ENCODE measurements at places on chromosomes 2 and 18.

- DNase-seq: no peak
These were observed 103.0 kb downstream of the ZAP70 start for GRCh38 chr2:97816411-97816810.

- DNase-seq: peak; percentile 41
These were observed 480 bp downstream of the DSEL start for GRCh38 chr18:67515942-67516538.

- no peak for DNase-seq
These were observed 341.5 kb upstream of the ATP5MC3 start for GRCh38 chr2:175523001-175523400.

DNA sequence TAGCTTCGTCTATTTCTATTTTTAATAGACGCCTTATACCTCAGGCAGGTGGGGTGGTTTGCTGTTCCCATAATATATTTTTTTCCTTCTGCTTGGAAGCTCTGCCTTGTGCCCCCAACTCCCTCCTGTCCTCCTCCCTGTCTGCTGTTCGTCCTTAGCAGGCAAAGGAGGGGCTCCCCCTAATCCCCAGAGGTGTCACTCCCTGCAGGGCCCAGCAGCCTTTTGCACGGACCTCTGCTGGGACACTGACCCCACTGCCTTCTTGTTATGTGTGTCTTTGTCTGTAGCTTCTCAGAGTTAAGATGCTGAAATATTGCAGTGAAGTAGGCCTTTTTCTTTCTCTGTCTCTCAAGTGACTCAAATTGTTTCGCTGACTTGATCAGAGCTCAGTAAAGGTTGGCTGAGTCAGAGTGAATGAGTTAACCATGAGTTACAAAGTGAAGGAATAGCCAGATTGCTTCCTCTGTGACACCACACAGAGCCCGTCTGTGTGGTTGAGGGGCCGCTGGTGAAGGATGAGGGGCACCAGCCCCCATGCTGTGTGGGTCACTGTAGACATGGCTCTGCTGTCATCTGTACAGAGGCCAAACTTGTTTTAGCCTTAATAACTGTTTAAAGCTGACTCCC, 47.7 kb downstream of the PRKCE start:
- DNase-seq: no peak

GRCh38 chr18:73784853-73785252, 362.8 kb downstream of the FBXO15 start:
- DNase-seq: no peak

DNA sequence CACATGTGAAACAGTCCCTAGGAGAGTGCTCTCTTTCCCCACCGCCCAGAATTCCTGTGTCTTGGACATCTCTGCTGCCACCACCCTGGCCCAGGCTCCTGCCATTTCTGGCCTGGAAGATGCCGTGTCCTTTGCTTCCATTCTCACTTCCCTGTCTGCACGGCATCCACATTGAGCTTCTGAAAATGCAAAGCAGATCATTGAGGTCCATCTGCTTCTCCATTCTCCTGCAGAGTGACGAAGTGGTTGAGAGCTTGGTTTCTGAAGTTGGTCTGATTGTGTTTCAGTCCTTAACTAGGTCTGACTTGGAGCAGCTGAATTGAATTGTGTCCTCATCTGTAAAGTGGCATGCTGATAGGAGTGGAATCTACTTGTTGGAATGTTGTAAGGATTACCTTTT, 98.7 kb upstream of the MGAT5 start:
- no peak for DNase-seq

DNA sequence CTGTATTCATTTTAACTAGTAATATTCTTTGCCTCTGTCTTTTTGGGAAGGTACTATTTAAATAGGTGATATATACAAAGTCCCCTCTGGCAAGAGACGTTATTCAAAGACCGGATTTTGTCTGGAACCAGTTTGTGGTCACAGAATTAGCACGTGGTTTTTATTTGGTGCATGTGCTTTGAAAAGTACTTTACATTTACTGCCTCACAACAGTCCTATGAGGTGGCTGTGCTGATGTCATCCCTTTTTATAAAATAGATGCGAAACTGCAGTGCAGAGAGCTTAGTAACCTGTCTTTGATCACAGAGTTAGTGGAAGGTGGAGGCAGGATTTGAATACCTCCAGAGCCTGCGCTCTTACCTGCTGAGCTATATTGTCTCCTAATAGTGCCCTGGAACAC, 4.0 kb downstream of the LPIN1 start:
- peak; percentile 38 for DNase-seq

DNA sequence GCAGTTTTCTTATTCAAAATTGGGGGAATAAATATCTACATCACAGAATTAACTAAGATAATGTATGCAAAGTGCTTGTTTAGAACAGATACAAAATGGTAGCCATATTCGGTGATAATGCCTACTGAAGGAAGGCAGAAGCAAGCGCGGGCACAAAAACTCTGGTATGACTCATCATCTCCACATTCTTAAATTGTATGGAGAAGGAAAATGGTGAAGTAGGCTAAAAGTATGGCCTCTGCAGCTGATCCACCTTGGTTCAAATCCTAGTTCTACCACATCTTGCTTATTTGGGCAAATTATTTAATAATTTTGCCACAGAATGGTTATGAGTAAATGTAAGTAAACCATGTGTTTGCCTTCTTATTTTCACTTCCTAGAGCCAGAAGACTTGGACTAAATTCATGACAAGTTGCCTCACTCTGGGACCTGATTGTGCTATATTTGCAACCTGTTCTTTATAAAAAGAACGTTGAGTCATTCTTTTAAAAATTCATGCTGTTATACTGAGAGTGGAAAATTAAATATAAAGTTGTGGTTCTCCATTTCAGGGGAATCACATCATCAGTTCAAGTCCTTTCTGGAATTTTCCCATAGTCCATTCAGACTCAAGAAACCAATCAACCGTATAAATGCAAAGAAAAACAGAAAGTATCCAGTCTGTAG, 9.0 kb upstream of the CDK15 start:
- no peak for DNase-seq

GRCh38 chr18:79513381-79514081, 117.8 kb downstream of the NFATC1 start:
- no peak for DNase-seq

DNA sequence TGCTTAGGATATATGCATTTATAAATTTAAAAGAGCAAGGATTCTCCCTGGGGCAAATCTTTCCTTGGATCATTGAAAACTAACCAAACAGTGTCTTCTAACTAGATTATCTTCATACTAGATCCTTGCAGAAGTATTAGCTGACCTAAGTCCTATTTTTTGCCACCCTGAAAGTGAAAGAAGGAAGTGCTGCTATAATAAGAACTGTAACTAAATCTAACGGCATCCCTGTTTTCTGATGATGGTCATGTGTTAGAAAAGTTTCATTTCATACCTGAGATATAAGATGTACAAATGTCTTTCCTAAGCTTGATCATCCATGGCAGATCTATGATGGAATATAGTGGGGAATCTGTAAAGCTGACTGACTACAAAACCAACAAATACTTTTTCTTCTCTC, 102.7 kb downstream of the MAP2 start:
- no peak for DNase-seq

DNA sequence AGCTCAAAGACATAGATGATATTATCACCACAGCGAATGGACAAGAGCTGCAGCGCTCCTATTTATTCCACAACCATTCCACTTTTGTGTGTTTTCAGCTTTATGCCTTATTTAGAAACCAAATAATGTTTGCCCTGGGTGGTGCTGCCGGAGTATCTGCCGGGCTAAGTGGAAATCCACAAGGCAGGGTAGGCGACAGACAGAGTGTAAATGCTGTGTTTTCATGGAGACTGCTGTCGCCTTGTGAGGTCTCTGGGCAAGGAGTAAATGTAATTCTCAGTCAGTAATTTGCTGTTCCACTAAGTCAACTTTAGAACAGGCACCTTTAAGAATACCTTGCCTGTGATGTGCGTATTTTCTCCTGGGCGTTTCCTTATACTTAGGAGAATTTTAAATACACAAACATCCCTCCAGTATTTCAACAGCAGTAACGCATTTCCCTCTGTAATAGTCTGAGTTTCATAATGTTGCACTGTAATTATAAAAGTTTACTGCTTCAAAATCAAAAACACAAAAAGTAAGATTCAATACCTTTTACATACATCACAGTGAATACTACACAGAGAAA, 60.9 kb downstream of the COBLL1 start:
- no peak for DNase-seq

DNA sequence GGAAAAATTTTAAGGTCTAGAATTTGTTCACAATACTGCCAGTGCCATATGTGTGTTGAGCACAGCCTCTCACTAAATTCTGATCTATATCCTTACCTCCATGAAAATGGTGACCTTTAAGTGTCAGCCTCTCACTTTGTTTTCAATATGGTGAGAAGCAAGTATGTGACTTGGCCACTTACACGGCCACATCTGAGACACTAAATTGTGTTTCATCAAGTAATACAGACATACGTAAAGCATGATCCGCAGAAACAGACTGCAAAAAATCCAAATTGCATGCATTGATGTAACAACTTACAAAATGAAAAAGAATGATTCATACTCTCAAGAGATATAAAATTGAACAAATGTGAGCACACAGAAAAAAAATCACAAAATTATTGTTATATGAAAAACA, 55.2 kb upstream of the UGP2 start:
- no peak for DNase-seq

- DNase-seq: no peak
These were observed 307 bp downstream of the CDH2 start for GRCh38 chr18:28176698-28176947.

- no peak for DNase-seq
These were observed 9.1 kb upstream of the UNC80 start for GRCh38 chr2:209762563-209762962.

GRCh38 chr2:147331790-147332419, 512.9 kb upstream of the ACVR2A start:
- peak; percentile 52 for DNase-seq

DNA sequence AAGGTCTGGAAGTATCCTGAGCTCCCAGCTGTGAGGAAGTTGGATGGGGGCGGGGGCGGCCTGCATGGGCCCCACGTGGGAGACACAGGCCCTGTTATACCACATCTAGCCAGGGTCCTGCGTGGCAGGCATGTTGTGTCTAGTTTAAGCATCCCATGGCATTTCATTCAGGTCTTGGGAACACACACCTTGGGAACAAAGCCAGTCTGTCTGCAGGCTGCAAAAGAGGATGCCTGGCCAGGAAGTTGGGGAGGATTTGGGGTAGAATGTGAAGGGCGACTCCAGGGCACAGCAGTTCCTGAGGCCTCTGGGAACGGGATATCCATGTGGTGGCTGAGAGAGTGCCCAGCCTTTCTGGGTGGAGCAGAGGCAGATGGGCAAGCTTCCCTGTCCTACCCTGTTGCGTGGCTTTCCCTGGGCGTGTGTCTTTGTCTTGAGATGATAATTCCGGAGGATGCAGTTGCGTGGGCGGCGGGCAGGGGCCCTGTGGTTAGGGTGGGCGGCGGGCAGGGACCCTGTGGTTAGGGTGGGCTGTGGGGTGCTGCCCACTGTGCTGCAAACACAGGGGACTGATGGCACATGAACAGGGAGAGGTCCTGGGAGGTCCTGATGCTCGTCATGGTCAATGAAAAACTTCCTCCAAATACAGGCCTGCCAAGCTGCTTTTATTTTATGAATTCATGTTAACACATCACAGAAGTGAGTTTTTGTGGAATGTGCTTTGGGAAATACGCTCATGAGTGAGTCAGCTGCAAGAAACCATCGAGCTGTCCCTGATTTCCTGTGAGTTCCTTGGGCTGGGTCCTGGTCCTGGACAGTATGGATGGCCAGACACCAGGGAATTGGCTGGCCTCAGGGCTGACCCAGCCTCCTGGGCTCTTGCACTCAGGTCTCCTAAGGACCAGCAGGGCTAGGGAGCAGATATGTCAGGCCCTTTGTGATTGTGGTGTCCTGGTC, 90.0 kb upstream of the HS6ST1 start:
- no peak for DNase-seq

DNA sequence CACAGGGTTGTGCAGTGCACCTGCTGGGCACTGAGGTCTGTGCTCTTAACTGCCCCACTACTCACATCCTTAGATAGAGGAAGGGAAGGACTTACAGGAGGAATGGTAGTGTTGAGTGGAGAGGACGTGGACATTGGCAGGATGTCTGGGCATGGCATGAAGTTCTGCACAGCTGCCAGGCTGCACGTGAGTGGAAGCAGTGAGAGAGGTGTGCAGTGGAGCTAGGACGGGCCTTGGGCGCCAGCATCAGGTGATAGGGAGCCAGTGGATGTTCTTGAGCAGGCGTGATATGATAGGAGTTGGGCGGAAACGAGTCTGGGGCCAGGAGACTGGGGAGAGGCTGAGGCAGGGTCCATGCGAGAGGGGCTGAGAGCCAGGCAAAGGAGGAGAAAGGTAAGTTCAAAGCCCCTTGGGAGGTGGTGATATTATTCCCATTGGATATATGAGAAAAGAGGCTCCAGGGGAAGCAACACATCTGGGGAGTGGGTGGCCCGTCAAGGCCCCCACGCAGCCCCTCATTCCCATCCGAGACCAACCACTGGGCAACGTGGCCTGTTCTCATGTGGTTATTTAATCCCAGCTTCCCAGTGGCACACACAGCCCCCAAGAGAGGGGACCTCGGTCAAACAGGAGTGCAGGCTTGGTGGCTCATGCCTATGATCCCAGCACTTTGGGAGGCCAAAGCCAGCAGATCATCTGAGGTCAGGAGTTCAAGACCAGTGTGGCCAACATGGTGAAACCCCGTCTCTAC, 45.7 kb upstream of the SNED1 start:
- no peak for DNase-seq

GRCh38 chr2:69505710-69506109, 68.5 kb upstream of the NFU1 start:
- no peak for DNase-seq

DNA sequence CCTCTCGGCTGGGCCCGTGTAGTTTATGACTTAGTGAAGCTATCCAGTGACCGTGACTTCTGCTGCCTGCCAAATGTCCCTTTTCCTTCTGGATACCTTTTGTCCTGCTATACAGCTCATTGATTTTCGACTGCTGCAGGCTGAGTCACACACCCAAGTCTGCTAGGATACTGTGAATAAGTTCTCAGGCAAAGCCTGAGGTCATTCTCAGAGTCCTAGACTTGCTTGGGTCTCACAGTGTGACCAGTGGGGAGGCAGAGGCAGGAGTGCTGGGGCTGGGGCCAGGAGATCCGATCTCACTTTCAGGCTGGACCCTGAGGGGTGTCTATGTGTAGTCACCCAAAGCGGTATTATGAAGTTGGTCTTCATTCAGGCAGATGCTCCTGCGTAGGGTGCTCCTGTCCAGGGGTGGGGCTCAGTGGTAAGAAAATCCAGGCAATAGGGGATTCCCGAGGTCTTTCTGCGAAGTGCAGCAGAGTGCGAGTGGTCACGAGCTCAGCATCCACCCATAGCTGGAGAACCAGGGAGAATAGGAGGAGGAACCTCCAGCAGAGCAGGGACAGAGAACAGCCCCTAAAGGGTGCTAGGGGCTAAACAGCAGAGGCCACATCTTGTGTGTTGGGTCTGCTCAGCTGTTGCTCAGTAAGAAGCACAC, 268.6 kb upstream of the NCKAP5 start:
- DNase-seq: no peak

DNA sequence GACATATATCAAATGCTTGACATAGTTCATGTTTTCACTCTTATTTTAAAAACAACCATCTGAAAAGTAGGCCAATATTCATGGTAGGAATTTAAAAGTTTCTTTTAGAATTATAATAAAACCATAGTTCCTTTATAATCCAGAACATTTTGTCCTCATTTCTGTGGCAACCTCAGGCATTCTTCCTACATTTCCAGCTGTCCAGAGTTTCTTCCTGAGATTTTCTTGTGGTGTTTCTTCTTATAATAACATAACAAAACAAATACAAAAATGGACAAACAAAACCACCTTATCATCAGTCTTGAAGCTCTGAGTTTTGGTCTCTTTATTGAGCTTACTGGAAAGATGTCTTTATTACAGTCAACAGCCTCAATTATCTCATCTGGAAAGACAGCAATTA, 2028.6 kb upstream of the CELF4 start:
- DNase-seq: no peak
